Activated T-cell treated with anti-CD3 and anti-CD28 coated beads, Interleukin-2, amount 50 U/mL, for 4 hours (primary cell): ENCODE measurements at places on chromosomes 3 and 15.

DNA sequence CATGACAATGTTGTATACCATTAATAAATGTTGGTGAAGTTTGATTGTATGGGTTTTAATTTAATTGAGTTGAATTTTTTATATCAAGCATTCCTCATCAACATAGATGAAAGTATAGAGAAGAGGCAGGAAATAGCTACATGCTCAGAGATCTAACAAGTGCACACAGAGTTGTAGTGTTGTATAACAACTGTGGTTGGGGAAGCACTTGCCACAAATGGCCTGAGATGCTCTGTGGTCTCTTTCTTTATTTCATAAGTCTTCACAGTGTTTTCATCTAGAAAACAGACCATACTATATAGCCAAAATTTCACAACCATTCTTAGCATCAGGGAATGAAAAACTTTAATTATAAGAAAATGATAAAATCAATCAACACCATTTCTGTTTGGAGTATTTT lies 682.6 kb upstream of the NECTIN3 start:
- DNase-seq: no peak

DNA sequence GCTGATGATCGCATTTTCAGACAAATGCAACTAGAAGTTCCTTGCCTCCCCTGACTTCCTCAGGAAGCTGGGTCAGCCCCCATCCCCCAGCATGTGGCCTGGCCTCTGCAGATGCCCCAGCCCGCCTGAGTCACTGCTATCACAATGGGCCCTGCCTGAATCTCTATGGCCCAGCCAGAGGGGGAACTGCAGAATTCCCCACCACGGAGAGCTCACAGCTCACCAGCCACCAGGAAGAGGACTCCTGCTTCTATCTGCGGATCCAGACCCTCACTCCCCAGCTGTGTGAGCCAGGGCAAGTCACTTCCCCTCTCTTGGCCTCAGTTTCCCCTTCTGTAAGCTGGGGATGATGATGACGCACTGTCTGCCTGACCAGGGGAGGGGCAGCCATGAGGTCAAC lies 6.9 kb downstream of the PLXND1 start:
- no peak for DNase-seq

GRCh38 chr15:91769894-91770293 lies 83.6 kb upstream of the SLCO3A1 start:
- DNase-seq: no peak

- no peak for DNase-seq
Observed at GRCh38 chr3:178193846-178194245, 342.4 kb upstream of the KCNMB2 start.

- DNase-seq: no peak
Observed at GRCh38 chr3:76930712-76931111, 109.2 kb upstream of the ROBO2 start.

- DNase-seq: no peak
Observed at GRCh38 chr3:36911990-36912804, 32.7 kb downstream of the TRANK1 start.

GRCh38 chr3:112005091-112005672 lies 6.5 kb downstream of the TAGLN3 start:
- DNase-seq: no peak

GRCh38 chr15:75695634-75696310 lies 16.9 kb downstream of the CSPG4 start:
- DNase-seq: no peak

- DNase-seq: no peak
Observed at GRCh38 chr3:28316226-28316625, 32.3 kb upstream of the ZCWPW2 start.

DNA sequence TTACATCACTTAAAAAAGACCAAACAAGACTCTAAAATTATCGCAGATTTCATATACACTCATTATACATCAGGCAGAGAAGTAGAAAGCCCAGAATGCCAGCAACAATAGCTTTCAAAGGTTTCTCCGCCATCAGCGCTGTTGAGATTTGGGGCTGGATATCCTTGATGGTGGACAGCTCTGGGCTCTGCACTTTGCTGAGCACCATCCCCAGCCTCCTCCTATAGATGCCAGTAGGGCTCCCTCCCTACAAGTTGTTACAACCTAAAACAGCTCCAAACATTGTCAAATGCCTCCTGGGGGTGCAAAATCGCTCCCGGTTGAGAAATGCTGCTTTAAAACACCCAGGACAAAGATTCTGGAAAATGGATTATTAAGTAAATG lies 73.5 kb downstream of the ATP10A start:
- no peak for DNase-seq

DNA sequence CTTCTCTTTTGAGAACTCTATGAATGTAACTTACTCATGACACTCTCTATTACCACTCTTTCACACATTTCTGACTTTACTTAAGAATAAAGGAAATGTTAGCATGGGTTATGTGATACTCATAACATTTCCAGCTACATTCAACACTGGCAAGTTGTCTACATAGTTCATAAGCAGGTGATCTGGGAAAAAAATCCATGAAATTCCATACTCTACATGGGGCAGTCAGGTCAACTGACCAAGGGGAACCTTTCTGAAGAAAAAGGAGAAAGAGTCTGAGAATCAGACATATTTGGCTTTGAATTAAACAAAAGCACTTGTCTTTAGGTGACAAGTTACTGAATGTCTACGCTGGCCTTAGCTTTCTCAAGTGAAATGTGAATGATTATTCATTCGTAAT lies 329.1 kb upstream of the ROBO1 start:
- DNase-seq: no peak

DNA sequence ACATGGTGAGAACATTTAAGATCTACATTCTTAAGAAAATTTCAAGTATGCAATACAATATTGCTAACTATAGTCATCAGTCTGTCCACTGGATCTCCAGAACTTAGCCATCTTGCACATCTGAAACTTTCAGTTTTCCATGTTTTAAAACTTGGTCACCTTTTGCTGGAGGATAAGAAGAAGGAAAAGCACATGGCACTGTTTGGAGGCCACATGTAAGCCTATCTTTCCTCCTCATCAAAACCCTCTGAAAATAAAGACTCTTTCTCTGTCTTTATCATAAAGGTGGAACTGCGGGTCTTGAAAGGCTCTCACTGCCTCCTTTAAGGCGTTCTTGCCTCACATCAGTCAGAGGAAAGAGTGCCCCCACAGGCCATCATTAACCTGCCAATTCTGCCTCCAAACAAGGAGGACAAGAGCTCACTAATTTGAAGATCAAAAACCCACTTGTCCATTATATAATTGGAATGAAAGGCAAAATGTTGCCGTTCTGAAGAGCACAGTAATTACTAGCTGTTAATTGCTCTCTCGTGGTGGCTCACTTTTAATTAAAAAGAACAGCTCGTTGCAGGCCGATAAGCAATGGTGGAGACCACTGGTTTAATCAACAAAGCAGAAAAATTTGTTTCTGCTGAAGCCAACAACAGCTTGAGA lies 157.8 kb downstream of the MECOM start:
- no peak for DNase-seq

- DNase-seq: no peak
Observed at GRCh38 chr15:94682171-94682570, 450.8 kb downstream of the MCTP2 start.

DNA sequence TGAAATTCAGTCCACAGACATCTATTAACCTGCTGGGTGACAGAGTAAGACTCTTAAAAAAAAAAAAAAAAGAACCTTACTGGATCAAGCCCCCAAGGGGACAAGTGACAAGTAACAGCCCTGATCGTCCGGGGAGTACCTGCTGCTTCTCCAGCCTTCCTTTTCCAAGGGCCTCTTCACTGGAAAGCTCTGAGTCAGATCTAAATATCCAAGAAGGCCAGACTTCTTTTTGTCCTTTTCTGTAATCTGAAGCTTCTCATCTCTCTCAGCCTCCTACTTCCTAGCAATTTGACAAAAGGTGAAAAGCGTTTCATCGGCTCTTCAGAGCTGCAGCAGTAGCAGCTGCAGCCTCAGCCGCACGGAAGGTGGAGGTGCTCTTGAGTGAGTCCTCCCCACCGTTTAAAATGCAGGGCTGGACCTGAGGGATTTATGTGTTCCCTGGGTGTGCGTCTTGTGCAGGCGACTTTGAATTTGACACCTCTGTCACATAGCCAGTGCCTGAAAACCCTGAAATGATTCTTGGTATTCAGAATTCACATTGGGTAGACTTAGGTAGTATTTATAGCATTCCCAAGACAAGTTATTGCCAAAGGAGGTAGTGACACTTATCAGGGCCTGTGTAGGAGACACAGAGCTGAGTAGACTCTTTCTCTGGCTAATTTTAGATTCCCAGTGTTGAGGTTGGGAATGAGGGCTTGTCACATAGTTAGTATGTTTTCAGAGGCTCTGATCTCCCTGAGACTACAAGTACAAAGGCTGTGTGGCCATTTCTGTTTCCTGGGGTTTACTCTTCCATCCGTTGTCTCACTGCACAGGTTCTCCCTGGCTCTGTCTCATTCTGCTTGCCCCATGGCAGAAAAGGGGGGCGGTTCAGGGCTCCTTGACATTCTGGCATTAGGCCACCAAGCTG lies 291.2 kb upstream of the C2CD4B start:
- no peak for DNase-seq

GRCh38 chr3:144409319-144409718 lies 437.7 kb downstream of the DIPK2A start:
- no peak for DNase-seq

DNA sequence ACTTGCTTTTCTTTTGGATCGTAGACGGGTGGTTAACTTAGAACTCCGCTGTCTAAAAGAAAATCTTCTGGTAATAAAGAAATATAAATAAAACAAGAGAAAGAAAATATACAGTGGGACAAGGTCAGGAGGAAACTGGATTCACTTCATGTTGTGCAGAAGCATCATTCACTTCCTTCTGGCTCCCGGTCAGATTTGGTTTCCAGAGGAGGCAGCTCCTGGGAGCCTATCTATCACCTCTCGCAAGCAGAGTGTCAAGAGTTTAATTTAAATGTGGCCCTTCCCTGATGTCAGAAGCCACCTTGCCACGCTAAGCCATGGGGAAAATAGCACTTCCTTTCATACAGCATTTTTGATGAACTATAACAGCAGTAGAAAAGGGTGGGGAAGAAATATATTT lies 139.1 kb downstream of the NSMCE3 start:
- no peak for DNase-seq

- DNase-seq: no peak
Observed at GRCh38 chr15:89857673-89858072, 36.1 kb downstream of the AP3S2 start.

DNA sequence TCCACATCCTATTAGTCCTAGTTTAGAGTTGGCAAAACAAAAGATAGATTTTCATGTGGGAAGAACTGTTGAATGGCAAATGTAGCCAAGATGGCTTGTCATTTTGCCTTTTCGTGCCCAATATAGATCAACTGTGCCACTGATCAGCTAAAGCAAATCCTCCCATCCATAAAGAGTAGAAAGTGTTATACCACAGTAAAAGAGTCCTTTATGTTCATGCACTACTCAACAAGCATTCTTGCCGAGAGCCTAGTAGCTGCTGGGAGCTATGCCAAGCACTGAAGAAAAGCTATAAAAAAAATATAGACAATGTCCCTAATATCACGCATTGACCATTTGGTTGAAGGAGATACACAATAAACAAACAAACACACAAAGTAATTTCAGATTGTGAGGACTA lies 225.2 kb downstream of the KCNMB2 start:
- no peak for DNase-seq

DNA sequence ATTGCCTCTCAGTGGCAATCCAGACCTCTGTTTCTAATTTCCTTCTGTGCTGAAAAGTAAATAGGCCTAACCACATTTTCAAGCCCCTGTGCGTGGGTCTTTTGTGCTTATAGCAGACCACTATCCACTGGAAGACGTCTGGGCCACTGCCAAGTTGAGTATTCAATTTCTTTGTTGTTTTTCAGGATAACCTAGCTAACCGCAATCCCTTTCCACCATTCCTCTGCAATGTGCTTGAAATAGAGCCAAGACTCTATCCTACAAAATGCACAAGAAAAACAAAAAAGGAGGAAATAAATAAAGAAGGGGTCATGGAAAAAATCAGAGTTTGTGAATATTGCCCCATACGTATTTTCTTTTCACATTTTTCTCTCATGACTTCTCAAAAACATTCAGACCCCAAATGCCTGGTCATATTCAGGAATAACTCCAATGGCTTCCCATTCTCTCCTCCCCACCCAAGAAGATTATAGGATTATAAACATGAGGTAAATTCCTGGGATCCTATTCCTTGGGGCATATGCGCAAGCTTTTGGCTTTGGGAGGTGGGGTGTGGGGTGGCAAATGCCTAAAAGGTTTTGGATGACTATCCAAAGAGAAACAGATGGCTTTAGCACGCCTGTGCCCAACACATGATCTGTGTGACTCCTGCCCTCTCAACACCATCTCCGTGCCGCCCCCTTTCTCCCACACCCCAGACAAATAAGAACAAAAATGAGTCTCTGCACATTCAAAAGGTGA lies 217.9 kb upstream of the THBS1 start:
- DNase-seq: no peak

- DNase-seq: no peak
Observed at GRCh38 chr3:141114179-141114745, 63.1 kb downstream of the SPSB4 start.

DNA sequence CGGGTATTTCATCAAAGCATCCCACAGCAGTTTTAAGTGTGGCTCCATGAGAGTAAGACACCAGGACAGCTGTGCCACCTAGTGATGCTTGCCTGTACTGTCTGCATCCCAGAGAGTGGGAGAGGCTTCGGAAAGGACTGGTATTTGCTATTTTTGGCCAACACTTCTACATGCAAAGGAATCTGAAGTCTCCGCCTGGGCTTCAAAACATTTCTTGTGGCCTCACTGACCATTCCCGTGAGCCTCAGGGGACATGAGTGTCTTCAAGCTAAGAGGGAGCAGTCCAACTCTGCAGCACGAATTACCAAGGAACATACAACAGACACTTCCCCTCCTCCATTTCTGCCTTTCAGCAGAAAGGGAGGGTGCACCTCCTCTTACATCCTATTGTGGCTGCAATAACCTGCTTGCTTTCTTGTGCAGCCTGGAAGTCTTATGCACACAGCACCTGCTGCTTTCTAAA lies 177.5 kb downstream of the RORA start:
- DNase-seq: no peak

- no peak for DNase-seq
Observed at GRCh38 chr3:197758512-197758911, 8.8 kb downstream of the FYTTD1 start.

DNA sequence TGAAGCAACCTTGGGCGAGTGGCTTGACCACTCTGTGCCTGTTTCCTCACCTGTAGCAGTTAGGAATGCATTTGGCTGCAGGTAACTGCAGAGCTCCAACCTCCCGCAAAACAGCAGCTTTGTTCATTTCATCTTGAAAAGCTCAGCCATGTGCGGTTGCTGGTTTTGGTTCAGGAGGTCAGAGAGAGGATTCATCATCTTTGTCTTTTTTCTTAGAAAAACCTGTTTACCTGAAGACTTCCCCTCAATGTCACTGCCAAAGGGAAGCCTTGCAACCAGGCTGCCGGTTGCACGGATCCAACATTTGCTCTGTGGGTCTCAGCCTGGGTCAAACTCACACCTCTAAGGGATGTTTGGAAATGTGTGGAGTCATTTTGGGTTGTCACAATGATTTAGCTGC lies 16.4 kb upstream of the FURIN start:
- DNase-seq: no peak

- DNase-seq: no peak
Observed at GRCh38 chr15:95446854-95447253, 883.6 kb upstream of the NR2F2 start.

GRCh38 chr15:31197497-31198414 lies 96.2 kb upstream of the TRPM1 start:
- no peak for DNase-seq
